ENCODE measurements at places on chromosomes 6 and 20. TPM values are rescaled to one million over a fixed set of nuclear protein-coding genes. Genes with fewer than 3 reads are reported as not detected.
A peak's percentile ranks its signal among the peaks of the same experiment; 100 is the strongest.

FOXC1 gene
- total RNA-seq, result 1.8 TPM

EBF4 gene
- 11.9 TPM for total RNA-seq

GSTA3 gene
- 0.50 TPM for total RNA-seq

KHDC1L gene
- total RNA-seq, result not detected

TP53RK gene
- total RNA-seq, result 11.6 TPM

PRPH2 gene
- 1.7 TPM for total RNA-seq

GRCh38 chr20:63708301-63709148, 686 bp downstream of the ZGPAT start:
- no peak for DNase-seq

DNA sequence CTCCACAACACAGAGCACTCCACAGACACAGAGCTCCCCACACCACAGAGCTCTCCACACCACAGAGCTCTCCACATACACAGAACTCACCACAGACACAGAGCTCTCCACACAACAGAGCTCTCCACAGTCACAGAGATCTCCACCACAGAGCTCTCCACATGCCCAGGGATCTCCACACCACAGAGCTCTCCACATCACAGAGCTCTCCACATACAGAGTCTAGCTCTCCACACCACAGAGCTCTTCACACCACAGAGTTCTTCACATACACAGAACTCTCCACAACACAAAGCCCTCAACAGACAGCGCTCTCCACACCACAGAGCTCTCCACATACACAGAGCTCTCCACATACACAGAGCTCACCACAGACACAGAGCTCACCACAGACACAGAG, 55.3 kb downstream of the ERMARD start:
- DNase-seq, result no peak

- DNase-seq, result no peak
These were observed 41.7 kb downstream of the ITCH start for GRCh38 chr20:34404803-34405202.

- DNase-seq, result no peak
These were observed 103.5 kb downstream of the CD24 start for GRCh38 chr6:106870824-106871717.

DNA sequence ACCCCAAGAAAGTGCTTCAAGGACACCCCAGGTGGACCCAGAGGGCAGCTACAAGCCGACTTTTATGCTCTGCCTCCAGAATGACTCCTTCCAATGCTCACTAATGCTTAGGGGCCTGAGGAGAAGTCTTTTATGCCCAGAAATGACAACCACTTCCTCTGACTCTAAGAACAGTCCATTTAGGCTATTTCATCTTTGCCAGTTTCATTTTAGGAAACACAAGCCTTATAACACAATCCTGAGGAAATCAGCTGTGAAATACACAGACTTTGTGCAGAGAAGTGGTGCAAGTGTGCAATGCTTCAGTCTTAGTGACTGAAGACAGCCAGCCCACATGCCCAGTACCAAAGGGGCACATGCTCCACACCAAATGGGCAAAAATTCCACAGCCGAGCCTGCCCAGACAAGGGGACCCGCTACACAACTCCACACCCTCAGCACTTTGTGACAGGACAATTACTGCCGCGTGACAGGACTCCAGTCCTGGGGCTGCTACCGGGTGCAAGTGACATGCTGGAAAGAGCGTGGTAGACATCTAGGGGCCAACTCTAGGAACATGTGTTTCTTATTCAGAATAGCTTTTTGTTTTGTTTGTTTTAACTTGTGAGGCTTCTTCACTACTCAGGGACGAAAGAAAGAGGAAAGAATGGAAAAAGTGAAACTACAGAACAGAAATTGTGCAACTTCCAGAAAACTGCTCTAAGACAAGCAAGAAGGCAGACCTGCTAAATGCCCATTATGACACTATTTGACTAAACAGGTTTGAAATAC, 28.2 kb upstream of the PLAGL1 start:
- DNase-seq, result peak; percentile 30

- no peak for DNase-seq
These were observed 158.3 kb downstream of the BMP2 start for GRCh38 chr20:6925744-6926278.

GRCh38 chr20:52179331-52180179, 12.0 kb downstream of the ZFP64 start:
- no peak for DNase-seq

GRCh38 chr6:30542404-30542725, 13.9 kb downstream of the GNL1 start:
- no peak for DNase-seq

GRCh38 chr6:72651967-72652956, 30.4 kb downstream of the KCNQ5 start:
- DNase-seq, result no peak

- no peak for DNase-seq
These were observed 163.2 kb upstream of the OLIG3 start for GRCh38 chr6:137657351-137657911.

- DNase-seq, result no peak
These were observed 145.9 kb upstream of the HTR1E start for GRCh38 chr6:86791476-86791875.

DNA sequence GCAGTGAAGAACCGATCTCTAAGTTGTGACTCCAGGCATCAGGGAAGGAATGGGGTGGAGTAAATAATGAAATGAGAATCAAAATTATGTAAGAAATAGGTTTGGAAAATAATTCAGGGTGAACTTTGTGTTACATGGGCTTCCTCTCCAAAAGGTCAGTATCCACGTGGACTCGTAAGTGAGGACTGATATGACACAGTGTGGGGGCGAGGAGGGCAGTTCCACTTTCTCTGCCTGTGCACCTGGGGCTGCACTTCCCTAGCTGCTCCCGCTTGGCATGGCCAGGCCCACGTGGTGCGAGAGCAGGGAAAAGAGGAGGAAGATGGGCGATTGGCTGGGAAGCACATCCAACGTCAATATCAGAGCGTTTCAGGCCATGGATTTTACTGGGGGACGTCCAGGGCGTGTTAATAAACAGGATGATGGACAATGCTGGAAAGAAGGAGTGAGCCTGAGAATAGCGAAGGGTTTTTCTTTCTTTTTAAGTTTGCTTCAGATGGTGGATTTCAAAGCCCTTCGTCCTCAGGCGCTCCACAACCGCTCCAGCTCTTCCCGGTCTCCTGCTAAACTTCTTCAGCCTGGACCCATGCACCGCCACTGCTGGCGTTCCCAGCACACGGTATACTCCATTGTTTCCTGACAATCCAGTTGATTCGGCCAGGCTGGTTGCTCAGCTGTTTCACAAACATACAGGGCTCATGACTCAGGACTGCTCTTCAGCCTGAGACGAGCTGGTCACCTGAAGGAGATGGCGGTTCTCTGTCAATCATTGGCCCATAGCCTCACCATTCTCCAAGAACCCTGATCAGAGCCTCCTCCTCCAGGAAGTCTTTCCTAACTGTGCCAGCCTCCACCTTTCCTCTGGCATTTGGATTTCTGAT, 11.8 kb downstream of the CCR6 start:
- DNase-seq, result no peak

GRCh38 chr6:106446287-106446885, 85.9 kb downstream of the CRYBG1 start:
- DNase-seq, result no peak

- no peak for DNase-seq
These were observed 8.7 kb upstream of the RPS21 start for GRCh38 chr20:62378215-62378614.

DNA sequence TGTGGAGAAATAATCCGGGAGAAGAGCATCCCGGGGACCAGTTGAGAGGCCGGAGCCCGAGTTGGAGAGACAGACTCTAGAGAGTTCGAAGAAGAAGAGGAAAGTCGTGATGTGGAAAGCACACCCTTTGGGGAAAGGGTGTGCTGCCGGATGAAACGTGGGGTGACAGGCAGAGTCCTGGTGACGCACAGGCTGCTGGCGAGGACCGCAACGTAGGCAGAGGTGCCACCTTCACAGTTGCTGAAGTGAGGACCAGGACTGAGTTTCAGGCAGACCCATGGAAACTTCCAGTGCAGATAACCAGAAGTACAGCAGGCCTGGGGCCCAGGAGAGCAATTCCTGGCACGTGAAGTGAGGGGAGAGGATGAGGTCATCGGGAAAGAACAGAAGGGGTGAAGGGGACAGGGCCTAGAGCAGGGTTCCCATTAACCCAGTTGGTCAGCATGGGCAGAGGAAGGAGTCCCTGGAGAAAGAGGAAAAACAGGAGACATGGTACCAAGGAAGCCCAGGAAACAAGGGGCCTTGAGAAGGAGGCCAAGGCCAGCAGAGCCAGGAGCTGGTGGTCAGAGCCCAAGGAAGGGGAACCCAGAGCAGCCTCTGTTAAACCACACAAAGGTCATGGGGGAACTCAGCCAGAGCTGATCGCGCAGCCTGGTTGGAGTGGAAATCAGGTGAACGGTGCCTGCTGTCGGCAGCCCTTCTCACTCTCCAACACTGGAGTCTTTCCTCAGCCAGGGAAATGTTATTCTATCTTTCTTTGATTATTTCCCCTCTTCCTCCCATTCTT, 84.1 kb downstream of the PRND start:
- no peak for DNase-seq

- DNase-seq, result no peak
These were observed 44.4 kb downstream of the DCDC2 start for GRCh38 chr6:24313251-24314141.

DNA sequence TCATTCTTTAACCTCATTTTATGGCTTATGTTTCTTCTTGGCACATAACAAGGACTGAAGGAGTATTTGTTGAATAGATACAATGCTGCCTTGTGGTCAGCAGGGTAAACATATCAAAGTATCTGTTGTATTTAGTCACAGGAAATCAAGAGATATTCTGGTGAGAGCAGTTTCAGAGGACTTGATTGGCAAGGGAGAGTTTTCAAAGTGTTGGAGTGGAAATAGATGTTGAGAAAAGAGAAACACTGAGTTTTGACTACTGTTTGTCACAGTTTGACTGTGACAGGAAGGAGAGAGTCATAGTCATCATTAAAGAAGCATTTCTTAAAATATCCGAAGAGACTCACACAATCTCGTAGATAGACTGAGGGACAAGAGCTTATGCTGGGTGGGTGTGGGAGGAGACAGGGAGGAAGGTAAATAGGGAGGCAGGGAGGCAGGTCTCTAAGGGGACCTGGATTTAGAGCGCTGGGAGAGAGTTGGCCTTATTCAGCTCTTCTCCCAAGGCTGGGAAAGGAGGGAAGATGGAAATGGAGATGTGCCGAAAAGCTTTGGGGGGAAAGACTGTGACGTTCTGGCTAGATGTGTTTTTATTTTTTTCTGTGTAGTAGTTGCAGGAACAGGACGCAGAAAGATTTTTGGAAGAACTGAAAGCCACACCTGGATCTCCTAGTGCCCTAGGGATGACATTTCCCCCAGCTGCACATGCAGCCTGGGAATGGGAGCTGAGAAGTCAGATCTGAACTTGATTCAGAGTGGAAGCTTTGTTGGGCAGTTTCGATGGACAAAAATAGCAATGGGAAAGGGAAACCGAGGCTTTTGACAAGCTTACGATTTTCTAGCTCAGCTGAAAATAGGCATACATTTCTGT, 65.0 kb upstream of the IFNGR1 start:
- DNase-seq, result no peak
